Cardiac fibroblast (primary cell): ENCODE measurements at places on chromosomes 2 and 18.

GRCh38 chr2:24618144-24618543 lies 127.1 kb downstream of the NCOA1 start:
- peak; percentile 3 for DNase-seq

- DNase-seq = no peak
Observed at GRCh38 chr18:62596145-62597005, 73.5 kb downstream of the ZCCHC2 start.

- no peak for DNase-seq
Observed at GRCh38 chr2:19138264-19138825, 220.1 kb downstream of the OSR1 start.

DNA sequence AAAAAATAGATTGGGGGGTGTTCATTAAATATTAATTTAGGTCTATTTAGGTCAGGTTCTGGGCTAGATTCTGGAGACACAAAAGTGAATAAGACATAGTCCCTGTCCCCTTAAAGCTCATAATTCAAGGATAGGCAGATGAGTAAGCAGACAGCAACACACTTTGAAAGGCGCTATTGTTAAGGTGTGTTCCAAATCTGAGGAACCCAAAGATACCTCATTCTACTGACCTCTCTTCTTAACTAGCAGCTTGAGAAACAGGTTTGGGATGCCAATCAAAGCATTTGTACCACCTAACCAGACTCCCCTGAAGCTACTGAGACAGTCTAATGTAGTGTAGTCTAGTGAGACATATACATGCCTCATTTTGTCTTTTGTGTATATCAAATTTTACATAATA lies 34.8 kb downstream of the SEMA4F start:
- DNase-seq = no peak

DNA sequence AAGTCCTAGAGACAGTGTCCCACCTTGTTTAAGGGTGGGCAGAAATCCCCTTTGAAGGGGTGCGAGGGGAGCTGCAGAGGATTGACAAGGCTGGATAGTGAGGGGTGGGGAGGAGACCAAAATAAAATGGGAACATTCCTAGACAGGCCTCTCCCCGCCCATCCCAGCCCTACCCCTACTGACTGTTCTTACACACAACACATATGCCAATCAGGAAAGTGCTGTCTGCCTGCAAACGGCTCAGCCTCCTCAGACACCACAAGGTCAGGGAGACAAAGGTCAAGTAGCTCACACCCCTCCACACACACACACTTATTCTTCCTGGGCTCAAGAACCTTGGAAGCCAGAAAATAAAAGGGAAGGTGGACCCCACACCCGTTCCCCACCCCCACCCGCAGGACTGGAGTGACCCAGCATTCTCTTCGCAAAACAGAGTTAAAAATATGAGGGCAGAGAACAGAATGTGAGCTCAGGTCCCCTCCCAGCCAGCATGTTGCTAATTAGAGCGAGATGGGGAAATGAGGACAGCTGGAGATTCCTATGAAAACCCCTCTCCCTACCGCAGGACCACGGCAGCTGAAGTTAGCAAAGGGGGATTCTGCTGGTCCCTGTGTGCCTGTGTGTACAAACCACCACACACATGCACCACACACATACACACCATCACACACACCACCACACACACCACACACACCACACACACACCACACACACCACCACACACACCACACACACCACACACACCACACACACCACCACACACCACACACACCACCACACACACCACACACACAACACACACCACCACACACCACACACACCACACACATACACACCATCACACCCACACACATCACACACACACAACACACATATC lies 197.8 kb downstream of the TNS1 start:
- DNase-seq = no peak

DNA sequence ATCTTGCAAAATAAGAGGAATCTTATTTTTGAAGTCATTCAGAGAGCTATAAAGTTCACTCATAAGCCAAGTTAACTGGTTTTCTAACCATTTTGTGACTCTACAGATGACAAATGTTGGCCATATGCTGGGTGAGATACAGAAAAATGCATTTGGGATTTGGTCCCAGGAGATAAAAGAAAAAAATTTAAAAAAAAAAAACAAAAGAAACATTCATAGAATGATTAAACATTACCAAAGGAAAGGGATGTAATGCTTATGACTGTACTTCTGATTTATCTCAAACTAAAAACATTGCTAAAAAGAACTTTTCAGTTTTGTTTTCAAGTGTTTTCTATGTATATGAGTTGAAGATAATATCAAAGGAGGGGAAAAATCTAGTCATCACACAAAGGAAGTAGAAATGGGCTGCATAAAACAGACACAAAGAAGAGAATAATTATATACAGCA lies 43.1 kb downstream of the PELI1 start:
- peak; percentile 66 for DNase-seq

- DNase-seq = no peak
Observed at GRCh38 chr18:67301592-67301991, 214.9 kb downstream of the DSEL start.

DNA sequence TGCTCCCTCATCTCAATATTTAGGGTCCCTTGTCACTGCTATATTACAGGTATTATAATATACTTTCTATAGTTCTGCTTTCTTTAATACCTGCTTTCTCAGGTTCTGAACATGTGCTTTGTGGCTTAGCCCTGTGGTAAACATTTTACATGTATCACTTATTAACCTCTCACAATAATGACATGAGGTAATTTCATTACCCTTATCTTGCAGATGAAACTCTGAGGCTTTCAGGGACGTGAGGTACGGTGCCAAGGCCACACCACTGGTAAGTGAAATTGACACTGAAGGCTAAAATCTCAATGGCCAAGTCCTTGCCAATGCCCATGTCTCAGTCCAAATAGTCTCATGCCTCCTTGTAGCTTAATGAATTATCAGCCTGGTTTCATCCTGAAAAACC lies 21.7 kb downstream of the LINC00305 start:
- no peak for DNase-seq

- DNase-seq = no peak
Observed at GRCh38 chr2:216761133-216761532, 65.8 kb upstream of the IGFBP5 start.

DNA sequence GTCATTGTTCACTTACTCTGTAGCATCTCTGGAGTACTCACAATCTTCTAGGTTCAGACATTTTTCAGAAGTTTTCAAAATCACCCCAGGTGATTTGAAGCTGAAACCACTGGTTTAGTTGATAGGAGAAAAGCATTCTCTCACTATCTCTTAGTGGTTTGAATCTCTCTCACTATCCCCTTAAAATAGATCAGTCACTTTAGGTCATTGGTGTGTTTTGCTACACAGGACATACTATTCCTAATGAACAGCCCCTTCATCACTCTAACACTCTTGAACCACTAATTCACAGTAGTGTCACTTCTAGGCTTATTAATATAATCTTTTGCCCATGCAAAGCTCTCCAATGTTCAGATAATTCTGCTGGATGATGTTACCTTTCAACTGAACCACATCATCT lies 34.5 kb downstream of the LYPD6 start:
- DNase-seq = no peak

- no peak for DNase-seq
Observed at GRCh38 chr2:121220995-121221394, 64.0 kb downstream of the TFCP2L1 start.

GRCh38 chr18:58847383-58848071 lies 17.1 kb upstream of the ZNF532 start:
- DNase-seq = no peak

DNA sequence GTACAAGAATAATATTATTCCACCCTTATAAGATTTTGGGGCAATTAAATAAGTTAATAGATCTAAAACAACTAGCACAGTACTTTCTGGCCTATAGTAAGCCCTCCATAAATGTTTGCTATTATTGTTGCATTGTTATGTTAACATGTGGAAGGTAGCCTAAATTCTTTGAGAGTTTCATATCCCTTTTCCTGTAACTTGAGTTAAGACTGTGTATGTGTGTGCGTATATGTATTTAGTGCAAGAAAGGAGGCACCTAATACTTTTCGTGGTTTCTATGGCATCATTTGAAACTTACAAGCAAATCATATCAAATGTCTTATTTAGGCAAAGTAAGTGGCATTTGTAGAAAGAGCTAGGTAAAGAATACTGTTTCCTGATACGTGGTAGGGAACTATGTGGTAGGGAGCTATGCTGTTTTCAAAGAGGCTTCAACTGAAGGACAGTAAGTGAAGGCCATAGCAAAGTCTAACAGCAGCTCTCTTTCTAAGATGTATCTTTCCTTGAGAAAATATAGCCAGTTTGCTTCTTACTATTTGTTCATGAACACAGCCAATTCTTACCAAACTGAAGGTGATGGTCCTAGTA lies 36.8 kb upstream of the C2orf74 start:
- DNase-seq = no peak

DNA sequence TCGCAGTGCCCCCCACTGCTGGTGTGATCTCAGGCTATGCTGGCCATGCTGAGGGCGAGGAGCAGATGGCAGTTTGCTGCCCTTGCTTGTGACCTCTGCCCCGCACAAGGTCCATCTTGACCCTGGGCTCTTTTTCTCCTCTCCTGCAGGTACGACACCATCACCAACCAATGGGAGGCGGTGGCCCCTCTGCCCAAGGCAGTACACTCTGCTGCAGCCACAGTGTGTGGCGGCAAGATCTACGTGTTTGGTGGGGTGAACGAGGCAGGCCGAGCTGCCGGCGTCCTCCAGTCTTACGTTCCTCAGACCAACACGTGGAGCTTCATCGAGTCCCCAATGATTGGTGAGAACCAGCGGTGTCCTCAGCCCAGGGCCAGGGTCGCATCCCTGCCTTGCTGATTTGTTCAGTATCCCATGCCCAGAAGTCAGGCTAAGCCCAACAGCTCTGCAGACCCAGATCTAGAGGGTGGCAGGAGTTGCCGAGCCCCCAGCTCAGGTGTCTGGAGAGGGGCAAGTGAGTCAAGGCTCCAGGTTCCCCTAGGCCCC lies 223.8 kb downstream of the ATAD2B start:
- no peak for DNase-seq

GRCh38 chr2:236616624-236617023 lies 47.0 kb downstream of the ACKR3 start:
- no peak for DNase-seq

- DNase-seq = no peak
Observed at GRCh38 chr2:215082446-215082845, 56.0 kb downstream of the ABCA12 start.

DNA sequence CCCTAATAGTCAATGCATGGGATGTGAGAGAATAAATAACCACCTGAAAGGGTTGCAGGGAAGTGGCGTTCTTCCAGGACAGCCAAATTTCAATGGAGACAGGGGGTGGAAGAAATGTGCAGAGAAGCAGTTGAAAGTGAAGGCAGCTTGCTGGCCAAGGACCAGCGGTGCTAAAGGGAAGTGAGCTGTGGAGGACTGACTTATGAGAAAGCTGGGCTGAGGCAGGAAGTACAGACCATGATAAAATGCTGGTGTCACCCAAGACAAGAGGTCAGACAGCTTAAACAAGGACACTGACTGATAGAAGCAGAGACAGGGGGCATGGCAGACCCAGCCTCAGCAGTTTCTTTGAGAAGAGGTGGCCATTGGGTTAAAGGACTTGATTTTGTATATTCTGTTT lies 106.7 kb downstream of the DTNB start:
- peak; percentile 74 for DNase-seq

- no peak for DNase-seq
Observed at GRCh38 chr2:46213906-46214305, 83.3 kb upstream of the EPAS1 start.

GRCh38 chr2:95539290-95539689 lies 52.5 kb upstream of the TRIM43 start:
- DNase-seq = no peak

DNA sequence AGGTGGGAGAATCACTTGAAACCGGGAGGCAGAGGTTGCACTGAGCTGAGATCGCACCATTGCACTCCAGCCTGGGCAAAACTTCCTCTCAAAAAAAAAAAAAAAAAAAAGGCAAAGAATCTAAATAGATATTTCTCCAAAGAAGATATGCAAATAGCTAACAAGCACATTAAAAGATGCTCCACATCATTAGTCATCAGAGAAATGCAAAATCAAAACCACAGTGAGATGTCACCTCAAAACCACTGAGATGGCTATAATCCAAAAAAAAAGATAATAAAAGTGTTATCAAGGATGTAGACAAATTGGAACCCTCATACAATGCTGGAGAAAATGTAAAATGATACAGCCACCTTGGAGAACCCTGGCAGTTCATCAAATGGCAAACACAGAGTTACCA lies 8.4 kb downstream of the ST8SIA5 start:
- DNase-seq = no peak

GRCh38 chr18:75529394-75529793 lies 101.9 kb upstream of the SMIM21 start:
- DNase-seq = no peak

- no peak for DNase-seq
Observed at GRCh38 chr18:61764381-61764780, 128.4 kb downstream of the RNF152 start.

- DNase-seq = peak; percentile 76
Observed at GRCh38 chr2:29223851-29224692, 108.9 kb downstream of the CLIP4 start.

DNA sequence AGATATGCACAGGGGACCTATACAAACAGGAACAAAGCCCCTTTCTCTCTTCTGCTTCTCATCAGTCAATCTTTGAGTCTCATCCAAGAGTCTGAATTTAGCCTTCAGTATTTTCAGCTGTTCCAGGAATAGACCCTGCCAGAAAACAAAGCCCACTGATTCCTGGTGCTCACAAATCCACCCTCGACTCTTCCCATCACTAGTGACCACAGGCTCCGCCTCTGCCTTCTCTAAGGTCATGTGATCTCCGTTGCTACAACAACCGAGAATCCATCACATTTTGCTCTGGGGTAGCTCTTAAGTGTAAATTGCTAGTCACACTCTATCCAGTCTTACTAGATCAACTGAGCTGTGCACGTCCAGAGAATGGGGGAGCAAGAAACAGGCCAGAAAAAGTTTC lies 46.4 kb upstream of the SPTBN1 start:
- DNase-seq = no peak

GRCh38 chr2:238835726-238836301 lies 12.1 kb upstream of the TWIST2 start:
- no peak for DNase-seq

GRCh38 chr2:60555066-60555782 lies 1.8 kb upstream of the BCL11A start:
- peak; percentile 73 for DNase-seq

DNA sequence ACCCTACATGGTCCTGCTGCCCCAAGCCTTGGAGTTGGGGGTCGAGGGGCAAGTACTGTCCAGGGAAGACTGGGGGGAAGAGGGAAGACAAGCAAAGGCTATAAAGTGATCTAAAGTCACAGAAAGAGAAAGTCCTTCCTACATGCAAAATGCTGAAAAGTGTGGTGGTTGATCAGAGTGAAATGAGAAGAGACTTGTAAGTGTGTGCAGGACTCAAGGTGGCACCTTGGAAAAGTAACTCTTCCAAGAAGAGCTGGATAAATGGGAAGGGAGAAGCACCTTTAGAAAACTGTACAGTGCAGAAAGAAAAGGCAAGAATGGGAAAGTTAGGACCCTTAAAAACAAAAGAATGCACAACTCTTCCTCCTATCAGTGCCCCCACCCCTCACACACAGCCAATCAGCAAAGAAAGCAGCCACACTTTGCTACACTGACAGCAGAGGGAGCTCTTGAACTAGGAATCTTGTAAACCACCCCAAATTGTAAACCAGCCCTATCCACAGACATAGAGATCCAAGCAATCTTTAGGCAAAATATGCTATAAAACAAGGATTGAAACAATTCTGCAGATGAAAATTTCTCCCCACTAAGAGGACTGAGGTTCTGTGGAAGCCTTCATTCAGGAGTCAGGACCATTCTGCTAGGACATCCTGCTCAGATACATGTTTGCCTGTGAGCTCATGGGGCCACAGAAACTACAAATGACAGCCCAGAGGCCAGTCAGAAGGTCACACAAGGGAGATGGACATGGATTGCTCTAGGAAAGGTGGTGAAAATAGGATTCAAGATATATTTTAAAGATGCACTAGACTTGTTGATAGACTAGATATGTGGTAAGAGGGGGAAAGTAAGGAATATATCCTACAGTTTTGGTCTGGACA lies 146.4 kb downstream of the FTCDNL1 start:
- DNase-seq = peak; percentile 6
